Sigmoid colon (tissue), 7 donors: ENCODE measurements at places on chromosomes 7 and 10.

DNA sequence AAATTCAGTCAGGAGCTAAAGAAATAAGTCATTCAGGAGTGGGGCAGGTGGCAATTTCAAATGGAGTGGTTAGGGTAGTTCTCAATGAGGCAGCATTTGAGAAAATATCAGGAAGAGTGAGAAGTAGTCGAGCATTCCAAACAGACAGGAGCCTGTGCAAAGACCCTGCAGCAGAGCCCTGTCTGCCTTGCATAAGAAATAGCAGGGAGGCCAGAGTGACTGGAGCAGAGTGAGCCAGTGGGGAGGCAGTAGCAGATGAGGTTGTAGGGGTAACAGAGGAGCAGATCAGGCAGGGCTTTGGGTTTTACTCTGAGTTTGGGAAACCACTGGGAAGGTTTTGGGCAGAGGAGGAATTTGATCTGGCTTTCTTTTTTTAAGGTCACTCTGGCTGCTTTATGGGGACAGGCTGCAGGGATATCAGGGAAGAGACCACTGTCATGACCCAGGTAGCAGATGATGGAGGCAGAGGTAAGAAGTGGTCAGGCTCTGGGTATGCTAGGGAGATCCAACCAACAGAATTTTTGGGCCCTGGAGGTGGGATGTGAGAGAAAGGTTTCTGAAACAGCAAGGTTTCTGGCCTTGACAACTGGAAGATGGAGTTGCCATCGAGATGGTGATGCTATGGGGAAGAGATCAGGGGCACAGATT, 1.3 kb upstream of the BLVRA start:
- DNase-seq: no peak

DNA sequence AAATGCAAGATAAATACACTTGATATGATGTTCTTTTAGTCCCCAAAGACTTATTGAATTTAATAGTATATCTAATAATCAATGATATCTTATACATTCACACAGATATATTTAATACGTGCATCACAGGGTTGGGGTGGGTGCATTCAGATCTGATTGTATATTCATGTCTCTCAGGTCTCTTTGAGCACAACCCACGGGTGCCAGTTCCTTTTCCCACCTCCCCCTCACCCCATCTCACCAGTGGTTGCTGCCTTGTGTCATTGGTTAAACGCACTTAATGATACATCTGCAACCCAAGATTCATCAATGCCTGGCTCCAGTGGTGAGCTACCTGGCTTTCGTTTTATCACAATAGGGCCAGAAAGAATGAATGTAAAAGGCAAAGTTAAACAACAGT, 6.2 kb downstream of the LRIT1 start:
- DNase-seq: no peak

GRCh38 chr7:49023345-49024328, 99.3 kb downstream of the CDC14C start:
- no peak for DNase-seq

DNA sequence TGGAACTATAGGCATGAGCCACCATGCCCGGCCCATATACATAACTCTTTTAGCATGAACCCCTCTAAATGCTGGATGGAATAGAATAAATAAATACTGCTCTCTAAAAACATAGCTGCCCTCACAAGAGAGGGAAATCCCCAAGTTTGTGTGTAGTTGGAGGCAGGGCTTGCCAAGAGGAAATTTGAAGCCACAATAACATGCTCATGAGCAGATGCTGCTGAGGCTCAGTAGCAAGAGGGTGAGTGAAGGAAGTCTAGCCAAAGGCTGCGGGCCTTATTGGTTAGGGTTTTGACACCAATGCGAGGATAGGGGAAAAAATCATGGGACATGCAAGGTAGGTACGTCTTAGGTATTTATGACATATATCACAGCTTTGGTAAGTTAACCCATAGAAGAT, 17.3 kb downstream of the TPK1 start:
- no peak for DNase-seq

DNA sequence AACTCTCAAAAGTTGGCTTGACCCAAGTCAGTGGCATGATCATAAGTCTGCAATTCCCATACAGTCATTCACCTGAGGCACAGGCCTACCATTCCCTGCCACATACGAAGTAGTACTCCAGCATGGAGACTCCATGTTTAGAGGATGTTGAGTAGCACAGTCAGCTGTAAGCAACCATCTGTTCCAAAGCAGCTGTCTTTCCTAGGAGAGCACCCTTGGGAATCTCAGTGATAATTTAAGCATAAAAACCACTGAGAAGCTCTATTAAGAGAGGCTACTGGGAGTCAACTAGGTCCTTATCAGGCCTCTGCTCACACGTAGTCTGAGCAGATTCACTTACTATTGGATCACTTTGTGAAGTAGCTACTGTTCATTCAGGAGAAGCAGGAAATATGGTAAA, 61.6 kb upstream of the UNC5B start:
- no peak for DNase-seq

GRCh38 chr10:35456153-35456720, 119.9 kb downstream of the CCNY start:
- DNase-seq: no peak

GRCh38 chr7:117158941-117159697, 163.7 kb downstream of the WNT2 start:
- no peak for DNase-seq

- no peak for DNase-seq
Measured at GRCh38 chr10:74034301-74034700, 36.4 kb downstream of the VCL start.

DNA sequence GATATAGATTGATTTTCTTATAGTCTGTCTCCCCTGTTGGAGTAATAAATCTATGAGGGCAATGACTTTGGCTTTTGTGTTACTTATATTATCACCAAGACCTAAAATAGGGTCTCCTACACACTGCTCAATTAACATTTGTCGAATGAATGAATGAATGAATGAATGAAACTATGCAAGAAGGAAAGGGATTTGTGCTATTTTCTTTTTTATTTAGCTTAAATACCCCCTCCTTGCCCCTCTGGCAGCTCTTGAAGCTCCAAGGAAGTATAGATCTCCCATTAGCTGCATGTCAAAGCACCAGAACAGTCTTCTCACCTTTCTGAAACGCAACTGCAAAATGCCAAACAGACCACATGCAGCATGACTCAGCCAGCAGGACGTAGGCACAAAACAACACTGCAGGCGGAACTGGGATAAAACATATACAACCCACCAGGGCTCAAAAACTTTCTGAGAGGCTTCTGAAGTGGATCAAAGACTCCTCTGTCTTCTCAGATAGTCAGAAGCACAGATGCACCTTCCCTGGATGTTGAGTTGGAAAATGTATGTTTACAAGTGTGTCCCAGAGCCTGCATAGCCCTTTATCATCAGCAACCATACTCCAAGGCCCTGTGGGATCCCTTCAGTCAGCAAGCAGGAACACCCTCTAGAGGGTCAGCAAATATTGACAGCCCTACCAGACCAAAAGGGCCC, 187.8 kb downstream of the NPSR1 start:
- DNase-seq: no peak

DNA sequence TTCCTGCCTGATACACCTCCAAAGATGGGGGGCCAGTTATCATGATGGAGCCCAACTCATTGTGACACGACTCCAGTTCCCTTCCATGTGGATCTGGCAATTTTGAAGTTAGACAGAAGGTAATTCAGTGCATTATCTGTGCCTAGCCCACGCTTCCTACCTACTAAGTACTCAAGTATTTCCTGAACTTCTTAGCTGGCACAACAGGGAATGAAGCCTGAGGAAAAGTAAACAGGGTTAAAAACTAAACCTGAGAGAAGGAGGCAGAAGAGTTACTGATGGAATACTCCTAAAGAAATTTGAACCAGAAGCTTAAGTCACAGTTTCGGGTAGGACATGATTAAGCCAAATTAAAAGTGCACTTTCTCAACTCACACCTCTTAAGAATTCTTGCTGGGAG, 1.1 kb upstream of the SEC31B start:
- no peak for DNase-seq

DNA sequence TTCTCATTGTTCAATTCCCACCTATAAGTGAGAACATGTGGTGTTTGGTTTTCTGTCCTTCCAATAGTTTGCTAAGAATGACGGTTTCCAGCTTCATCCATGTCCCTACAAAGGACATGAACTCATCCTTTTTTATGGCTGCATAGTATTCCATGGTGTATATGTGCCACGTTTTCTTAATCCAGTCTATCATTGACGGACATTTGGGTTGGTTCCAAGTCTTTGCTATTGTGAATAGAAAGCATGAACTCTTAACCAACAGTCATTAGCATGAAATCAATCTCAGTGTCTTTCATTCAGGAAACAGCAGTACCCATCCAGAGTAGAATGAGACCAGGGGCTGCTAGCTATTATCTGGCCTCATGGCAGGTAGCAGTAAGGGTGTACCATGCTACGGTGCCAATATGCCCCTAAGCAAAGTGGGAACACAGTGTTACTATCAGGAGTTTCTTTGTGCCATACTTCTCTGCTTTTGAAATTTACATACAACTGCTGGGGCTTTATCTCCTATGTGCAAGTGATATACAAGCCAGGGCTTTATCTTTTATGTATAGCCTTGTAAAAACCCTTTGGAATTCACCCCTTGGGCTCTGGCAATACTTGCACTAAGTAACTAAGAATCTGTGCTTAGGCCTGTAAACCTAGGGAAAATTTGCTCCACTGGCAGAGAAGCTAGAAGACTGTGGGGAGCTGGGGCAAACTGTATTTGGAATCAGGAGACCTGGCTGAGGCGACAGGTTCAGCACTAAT, 5.4 kb downstream of the PON2 start:
- no peak for DNase-seq

DNA sequence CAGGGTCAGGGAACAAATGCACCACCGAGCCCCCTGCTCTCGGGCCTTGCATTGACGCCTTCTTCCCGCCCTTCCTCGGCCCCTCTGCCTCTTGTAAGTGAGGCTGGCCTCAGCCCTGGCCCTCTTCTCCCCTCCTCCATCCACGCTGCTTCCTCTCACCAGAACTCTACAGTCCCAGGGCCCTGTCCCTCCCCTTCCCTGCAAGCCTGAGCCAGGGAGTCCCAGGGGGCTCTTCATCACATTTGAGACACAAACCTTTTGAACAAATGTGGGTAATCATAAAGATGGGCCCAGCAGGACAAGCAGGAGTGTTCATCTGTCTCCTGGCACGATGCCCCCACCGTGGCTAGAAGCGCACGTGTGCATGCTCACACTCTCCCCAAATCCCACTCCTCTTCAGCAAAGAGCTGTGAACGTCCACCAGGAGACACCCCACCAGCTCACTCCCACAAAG, 57.7 kb downstream of the SLIT1 start:
- peak; percentile 30 for DNase-seq

DNA sequence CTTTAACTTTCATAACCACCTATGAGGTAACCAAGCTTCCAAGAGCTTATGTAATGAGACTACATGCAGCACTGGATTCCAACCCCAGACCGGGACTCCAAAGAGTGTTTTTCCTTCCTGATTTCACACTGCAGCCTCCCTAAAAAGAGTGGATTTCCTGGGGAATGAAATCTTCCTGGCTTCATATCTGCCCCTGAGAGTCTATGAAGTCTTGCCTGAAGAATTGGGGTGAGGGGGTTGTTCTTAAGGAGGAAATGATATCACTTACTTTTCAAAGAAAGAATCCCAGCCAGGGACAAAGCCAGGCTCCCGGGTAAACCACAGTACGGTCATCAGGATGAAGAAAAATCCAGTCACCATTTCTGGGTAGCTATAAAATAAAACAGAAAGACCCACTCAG, 29.7 kb downstream of the STMP1 start:
- DNase-seq: no peak

DNA sequence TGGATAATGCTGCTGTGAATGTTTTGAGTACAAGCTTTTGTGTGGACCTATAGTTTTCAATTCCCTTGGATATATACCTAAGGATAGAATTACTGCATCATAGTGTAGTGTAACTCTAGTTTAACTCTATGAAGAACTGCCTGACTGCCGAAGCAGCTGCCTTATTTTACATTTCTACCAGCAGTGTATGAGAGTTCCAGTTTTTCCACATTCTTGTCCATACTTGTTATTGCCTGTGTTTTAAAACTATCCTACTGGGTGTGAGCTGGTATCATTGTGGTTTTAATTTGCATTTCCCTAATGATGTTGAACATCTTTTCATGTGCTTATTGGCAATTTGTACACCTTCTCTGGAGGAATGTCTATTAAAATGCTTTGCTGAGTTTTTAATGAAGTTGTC, 15.7 kb downstream of the SEPTIN7 start:
- DNase-seq: no peak

DNA sequence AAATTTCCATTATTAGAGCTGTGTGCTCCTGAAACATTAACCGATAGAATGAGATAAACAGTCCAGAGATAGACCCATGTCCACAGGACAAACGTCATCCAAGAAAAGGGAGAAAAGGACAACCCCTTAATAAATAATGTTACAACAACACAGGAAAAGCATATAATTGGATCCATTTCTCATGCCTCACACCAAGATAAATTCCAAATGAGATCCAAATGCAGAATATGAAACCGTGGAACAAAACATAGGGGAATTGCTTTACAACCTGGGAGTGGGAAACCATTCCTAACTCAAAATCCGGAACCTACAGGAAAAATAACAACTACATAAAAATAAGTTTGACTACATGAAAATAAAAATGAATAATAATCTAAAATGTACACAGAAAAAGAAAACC, 22.4 kb upstream of the NEBL start:
- no peak for DNase-seq

DNA sequence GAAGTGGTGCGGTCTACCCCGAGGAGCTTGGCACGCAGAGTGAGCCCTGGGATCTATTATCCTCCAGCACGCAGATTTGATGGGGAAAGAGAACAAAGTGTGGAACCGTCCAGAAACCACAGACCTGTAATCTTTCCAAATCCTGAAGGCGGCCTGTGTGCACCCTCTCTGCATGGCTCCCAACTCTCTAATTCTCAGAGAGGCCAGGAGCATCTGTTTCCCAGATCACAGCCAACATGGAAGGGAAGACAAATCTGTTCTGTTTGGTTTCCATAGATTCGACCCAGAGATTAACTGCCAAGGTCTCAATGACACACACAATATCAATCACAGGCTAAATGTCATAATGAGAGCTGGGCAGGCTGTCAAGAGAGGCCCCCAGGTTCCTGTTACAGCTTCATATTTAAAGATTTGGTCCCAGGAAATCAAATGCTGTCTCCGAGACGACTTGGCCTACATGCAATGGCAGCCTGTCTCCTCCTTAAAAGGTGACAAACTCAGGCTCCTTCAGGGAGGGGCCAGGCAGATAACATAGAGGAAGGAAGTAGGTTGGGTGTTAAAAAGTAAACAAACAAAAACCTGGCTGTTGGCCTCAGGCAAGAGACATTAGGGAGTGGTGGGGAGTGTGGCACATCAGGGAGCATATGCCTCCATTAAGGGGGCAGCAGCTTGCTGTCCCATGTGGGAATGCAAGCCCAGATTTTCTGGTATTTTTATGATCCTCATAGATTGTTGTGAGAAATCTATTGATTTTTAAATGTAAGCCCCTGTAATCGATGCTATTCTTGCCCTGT, 48.8 kb upstream of the SAMD8 start:
- DNase-seq: no peak

DNA sequence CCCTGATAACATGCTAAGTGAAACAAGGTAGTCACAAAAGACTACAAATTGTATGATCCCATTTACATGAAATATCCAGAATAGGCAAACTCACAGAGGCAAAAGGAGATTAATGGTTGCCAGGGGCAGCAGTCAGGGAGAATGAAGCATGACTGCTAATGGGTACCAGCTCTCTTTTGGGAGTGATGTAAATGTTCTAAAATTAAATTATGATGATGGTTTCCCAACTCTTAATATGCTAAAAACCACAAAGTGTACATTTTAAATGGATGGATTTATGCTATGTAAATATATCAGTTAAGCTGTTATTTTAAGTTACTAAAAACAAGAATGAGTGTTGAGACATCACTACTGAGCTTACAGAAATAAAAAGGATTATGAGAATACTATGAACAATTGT, 12.6 kb downstream of the CYP51A1 start:
- no peak for DNase-seq
